ENCODE measurements at places on chromosomes 2 and 18.
A peak's percentile ranks its signal among the peaks of the same experiment; 100 is the strongest.

- no peak for DNase-seq
Observed at GRCh38 chr18:25350489-25351251, 1.3 kb downstream of the ZNF521 start.

DNA sequence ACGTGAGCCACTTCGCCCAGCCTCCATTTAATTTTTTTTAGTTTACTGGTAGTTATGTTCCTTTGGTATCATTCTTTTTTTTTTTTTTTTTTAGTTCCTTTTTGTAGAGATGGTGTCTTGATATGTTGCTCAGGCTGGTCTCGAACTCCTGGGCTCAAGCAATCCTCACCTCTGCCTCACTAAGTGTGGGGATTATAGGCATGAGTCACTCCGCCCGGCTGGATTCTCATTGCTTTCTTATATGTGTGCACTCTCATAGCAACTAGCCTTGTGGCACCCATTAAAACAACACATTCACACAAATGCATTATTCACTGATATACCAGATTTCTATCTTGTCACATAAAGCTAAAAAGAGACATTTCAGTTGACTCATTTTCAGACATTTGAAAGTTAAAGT lies 4.2 kb downstream of the TTC27 start:
- no peak for DNase-seq

DNA sequence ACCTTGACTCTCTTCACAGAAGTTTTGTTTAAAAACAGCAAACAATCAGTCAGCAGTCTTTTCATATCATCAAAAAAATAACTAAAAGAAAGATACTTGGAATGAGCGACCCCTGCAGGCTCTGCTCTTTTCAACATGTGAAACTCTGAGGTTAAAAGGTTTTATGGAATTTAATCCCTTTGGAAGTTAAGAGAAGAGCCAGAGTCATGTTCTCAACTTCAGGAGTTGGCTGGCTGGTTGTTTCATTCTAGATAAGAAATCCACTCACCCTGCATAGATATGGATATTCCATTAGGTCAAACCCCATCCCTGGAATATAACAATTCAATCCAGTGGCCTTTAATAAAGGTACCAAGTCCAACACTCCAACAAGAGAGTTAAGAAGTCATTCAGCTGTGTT lies 115.6 kb upstream of the RMDN2 start:
- DNase-seq, result peak; percentile 34

DNA sequence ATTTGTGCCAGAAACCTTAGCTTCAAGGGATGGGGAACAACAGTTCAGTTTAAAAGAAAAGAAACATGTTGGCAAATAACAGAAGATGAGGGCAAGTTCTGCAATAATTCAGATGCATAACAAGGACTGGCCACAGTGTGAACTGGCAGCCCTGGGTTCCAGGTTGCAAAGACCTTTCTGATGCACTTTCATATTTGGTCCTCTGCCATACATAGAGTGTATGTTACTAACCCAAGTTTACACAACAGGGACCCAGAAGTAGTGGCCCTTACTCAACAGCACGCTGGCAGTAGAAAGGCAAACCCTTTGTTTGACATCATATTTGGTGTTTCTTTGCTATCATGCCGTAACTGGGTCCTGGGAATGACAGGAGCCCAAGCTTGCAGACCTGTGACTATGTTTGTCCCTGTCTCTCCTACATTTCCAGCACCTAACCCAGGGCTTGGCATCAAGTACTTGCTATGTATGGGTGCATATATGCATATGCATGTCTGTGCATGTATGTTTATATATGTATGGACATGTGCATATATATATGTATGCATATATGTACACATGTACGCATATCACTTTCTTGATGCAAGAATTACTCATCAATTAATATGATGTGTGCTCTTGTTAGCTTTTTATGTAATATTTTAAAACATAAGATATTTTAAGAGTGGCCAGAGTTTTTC lies 94.3 kb downstream of the MBP start:
- DNase-seq, result no peak

GRCh38 chr2:128301501-128301966 lies 17.1 kb downstream of the HS6ST1 start:
- DNase-seq, result no peak

GRCh38 chr2:136024616-136025015 lies 39.2 kb upstream of the DARS1 start:
- DNase-seq, result no peak

- no peak for DNase-seq
Observed at GRCh38 chr2:64749446-64749845, 95.7 kb upstream of the SERTAD2 start.

- no peak for DNase-seq
Observed at GRCh38 chr18:79274823-79275222, 120.9 kb upstream of the NFATC1 start.

GRCh38 chr2:166568409-166568808 lies 74.4 kb upstream of the SCN7A start:
- DNase-seq, result no peak

- DNase-seq, result no peak
Observed at GRCh38 chr18:76972846-76973519, 150.6 kb downstream of the ZNF236 start.

GRCh38 chr2:227880460-227880859 lies 9.0 kb downstream of the DAW1 start:
- DNase-seq, result no peak

DNA sequence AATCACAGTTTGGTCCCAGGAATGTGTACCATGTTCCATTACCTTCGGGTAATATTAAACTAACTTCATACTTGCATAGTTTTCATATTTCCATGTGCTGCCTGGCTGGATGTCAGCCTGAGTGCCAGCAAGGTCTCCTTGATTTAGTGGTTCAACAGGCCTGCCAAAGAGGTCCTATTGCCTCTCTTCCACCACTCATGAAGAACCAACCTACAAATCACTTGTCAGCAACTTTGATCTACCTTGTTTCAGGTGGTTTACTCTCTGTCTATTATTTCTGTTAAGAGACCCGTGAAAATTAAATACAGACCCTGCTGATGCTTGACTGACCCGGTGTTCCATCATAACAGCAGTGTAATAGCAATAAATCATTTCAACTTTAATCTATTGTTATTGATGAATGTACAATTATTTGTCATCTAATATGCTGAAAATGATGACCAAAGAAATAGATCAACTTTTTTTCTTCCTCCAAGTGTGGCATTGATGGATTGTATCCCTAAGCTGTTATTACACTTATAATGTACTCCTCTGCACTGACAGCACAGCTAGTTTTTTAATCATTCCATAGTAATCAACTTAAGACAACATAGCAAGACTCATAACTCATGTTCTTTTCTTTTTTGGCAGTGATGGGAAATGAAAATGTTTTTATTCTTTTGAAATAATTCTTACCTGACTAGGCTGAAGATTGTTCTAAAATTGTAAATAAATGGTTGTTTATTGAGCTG lies 1220.2 kb upstream of the ACVR2A start:
- no peak for DNase-seq

DNA sequence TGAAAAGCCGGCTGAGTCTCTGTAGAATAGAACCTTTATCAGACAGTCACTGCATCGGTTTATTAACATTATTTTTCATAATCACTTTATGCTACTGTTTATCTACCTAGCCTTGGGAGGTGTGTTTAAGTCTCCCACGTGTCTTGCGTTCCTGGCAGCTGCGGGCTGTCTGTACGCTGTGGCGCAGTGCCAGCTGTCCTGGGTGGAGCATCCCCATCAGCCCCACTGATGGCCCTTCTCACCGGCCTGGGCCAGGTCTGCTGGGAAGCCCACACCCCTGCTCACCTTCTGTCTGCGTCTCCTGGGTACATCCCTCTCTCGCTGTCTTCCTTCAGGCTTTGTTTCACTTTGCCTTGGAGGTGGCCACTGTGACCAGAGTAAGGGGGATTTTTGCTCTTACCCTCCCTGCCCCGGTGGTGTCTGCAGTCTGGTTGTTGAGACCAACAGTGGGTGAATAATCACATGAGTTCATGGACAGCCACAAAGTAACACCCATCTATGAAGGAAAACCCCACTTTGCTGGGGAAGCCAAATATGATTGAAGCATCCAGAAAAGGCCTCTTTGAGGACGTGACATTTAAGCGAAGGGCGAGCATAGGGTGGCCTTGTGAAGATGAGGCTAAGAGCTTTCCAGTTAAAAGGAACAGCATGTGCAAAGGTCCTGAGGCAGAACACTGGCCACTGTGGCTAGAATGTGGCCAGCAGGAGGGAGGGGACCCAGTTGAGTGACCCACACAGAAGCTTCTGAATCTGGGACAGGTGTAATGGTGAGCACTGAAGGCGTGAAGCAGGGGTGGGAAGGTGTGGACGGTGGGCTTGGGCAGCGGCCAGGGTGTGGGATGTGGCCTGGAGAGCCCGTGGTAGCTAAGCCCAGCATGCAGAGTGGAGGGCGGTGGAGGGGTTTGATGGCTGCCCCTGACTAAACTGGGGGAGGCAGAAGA lies 41.7 kb downstream of the RAMP1 start:
- DNase-seq, result no peak

GRCh38 chr2:133378386-133378785 lies 189.9 kb downstream of the NCKAP5 start:
- no peak for DNase-seq

GRCh38 chr18:30522288-30522929 lies 520.1 kb downstream of the DSC3 start:
- DNase-seq, result no peak

- DNase-seq, result no peak
Observed at GRCh38 chr2:101135412-101136296, 15.5 kb downstream of the TBC1D8 start.

- DNase-seq, result no peak
Observed at GRCh38 chr2:90077948-90078347, 1386.5 kb downstream of the RPIA start.

GRCh38 chr2:20077411-20077940 lies 26.0 kb upstream of the LAPTM4A start:
- DNase-seq, result no peak

DNA sequence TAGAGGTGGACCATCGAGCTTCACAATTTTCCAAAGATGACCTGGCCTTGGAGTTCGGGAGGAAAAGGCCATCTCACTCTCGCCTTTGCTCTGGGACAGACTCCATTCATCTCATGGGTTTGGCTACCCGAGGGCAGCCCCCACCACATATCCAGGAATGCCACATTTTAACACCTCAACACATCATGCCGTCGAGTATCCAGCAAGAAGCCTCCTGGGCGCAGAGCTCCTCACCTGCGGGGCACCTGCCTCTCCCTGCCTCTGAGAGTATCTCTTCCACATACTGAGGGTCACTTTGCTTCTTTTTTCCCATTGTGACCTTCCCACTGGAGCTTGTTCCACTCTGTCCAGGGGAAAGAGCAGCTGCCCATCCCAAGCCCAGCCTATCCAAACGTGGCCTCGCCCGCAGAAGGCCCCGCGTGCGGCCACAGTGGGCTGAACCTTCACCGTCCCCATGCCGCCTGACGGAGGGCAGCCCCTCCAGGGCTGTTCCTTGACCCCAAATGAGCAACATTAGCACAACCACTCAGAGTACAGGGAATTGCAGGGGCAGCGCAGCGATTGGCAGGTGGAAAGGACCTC lies 5.5 kb upstream of the LIMS2 start:
- DNase-seq, result no peak

DNA sequence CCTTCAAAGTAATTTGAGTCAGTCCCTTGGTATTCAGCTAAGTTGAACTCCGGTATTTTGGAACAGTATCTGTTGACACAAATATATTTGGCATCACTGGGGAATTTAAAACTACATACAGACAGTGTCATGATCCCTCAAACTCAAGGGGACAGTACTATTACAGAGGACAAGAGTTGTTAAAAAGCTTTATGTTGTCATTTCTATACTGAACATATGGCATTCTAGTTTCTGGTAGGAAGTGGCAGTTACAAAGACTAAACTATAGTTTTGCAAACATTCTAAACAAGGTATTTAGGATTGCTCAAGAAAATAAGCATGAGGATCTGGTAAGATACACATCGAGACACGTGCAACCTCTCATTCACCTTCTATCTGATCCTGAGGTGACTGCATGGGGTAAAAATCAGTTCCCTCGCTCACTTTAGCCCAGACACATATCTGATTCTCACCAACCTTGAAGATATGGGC lies 16.6 kb upstream of the CCNYL1 start:
- DNase-seq, result no peak

DNA sequence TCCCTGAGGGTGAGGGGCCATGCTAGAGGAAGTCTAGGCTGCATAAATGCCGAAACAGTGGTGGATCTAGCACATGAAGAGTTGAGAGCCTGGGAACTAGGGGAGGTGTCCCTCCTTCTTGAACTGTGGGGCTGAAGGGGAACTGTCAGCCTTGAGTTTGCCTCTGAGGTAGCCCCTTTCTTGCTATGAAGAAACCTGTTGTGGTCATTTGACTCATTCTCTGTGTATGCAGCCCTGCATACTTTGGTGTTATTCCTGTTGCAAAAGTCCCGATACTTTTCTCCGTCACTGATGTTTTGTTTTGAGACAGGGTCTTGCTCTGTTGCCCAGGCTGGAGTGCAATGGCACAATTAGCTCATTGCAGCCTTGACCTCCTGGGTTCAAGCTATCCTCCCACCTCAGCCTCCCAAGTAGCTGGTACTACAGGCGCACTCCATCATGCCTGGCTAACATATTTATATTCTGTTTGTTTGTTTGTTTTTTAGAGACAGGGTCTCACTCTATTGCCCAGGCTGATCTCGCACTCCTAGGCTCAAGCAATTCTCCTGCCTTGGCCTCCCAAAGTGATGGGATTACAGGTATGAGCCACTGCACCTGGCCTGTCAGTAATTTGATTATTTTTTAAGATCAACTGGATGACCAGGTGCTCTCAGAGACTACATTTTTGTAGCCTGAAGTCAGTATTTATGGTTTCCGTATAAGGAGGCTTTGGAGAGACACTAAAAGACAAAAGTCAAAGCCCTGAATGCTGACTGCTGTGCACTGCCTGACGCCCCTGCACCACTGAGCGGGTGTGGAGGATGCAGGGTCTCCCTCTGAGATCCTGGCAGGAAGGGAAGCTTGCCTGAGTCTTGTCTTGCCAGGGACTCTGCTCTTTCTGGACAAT lies 126.0 kb upstream of the MSH6 start:
- DNase-seq, result no peak

DNA sequence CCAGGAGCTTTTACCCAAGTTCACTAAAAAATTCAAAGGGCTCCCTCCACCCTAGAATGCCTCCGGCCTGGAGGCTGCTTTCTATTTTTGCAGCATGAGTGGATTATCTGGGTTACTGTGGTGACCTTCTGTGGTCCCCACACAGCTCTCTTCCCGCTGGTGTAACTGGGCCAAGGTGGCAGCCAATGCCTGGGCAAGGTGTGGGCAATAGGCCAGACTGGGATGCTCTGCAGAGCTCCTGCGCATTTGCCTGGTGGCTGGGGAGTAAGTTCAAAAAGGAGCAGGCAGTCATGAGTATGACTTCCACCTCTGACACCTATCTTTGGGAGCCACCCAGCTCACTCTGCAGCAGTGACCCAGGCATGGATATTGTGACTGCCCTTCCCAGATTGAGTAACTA lies 130.5 kb upstream of the SPRED2 start:
- no peak for DNase-seq
